ENCODE measurements at places on chromosomes 16 and 17.
A peak's percentile ranks its signal among the peaks of the same experiment; 100 is the strongest.

GRCh38 chr16:56771558-56772279, 41.8 kb downstream of the NUP93 start:
- no peak for DNase-seq

DNA sequence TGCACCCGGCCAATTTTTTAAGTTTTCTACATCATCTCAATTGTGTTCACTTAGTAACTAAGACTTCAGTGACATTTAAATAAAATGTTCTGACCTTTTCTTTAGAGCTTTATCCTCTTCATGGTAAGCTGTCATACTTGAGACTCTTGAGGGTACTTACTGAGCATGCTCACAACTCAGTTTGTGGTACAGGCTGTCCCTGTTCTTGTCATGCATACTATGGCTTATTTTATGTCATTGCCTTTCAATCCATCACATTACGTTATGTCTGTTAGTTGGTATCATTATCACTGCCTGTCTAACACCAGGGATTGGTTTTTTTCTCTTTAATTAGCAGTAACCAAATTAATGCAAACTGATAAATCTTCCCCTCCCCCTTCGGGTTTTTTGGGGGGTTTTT, 41.9 kb upstream of the RHBDL3 start:
- DNase-seq, result no peak

GRCh38 chr17:77494664-77495435, 354.1 kb downstream of the SEC14L1 start:
- peak; percentile 89 for DNase-seq

DNA sequence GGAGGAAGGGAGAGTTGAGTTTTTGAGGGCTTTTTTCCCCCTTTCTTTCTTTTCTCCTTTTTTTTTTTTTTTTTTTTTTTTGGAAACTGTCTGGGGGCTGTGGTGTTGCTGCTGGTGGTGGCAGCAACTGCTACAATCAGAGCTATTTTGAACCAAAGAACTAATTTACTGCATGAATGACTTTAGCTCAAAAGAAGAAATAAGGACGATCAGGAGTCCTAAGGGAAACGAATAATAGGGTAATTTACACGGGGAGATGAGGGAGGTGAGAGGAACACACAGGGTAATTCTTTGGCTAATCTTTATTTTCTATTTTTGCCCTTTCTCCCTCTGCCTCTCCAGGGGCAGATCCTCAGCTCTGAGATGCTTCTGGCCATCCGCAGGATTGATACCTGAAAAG, 119.8 kb downstream of the TMEM132E start:
- no peak for DNase-seq

DNA sequence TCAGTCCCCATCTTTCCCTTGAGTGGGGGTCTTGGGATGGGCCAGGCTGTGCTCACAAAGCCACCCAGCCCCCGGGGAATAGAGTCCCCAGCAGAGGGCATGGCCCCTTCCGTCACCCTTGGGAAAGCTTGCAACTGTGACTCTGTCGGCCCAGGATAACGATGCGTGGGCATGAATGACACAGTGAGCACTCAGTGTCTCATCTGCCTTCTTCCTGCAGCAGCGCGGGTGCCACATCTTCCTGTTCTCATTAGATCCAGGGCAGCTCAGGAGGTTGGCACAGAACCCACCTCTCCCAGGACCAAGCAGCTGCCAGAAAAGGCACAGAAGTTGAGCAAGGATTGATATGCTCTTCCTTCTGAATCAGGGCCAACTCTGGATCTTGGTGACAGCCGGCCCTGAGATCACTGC, 84.7 kb downstream of the MRC2 start:
- no peak for DNase-seq

GRCh38 chr17:61321344-61321743, 78.3 kb upstream of the TBX2 start:
- DNase-seq, result no peak

- DNase-seq, result no peak
Observed at GRCh38 chr16:58038219-58038641, 12.7 kb downstream of the MMP15 start.

DNA sequence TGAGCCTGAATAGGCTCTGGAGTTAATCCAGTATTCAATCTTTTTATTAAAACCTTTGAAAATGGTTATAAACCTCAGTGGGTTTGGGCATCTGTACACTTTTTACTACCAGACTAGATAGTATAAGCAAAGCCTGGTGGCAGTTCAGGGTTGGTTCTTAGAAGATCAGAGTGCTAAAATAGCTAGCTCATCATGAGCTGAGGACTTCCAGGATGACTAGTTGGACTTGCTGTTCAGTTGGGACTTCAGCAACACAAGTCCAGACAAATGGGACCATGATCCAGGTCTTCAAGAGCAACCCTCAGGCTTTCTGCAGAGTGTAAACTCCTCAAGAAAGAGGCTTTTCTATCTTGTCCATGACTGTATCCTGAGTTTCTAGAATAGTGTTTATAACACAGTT, 1.2 kb upstream of the ZNF19 start:
- no peak for DNase-seq

- DNase-seq, result no peak
Observed at GRCh38 chr17:33012522-33013033, 20.9 kb downstream of the SPACA3 start.

- DNase-seq, result no peak
Observed at GRCh38 chr16:71627731-71628181, 1.8 kb downstream of the MARVELD3 start.

DNA sequence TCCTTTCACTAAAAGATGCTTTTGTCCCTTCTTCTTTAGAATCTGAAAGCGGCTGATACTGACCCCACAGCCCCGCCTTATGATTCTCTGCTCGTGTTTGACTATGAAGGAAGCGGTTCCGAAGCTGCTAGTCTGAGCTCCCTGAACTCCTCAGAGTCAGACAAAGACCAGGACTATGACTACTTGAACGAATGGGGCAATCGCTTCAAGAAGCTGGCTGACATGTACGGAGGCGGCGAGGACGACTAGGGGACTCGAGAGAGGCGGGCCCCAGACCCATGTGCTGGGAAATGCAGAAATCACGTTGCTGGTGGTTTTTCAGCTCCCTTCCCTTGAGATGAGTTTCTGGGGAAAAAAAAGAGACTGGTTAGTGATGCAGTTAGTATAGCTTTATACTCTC, 10.1 kb upstream of the TANGO6 start:
- no peak for DNase-seq

DNA sequence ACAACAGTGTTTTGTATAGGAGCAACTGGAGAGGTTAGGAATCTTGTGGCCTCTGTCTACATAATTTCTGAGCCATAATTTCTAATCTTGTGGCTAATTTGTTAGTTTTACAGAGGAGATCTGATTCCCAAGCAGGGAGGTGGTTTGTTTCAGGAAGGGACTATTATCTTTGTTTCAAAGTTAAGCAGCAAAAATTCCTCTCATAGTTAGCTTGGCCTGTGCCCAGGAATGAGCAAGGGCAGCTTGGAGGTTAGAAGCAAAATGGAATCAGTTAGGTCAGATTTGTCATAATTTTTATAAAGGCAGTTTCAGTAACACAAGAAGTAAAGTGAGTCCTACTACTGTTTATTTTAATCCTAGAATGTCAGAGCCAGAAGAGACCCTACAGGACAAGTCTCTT, 2.0 kb upstream of the RDM1 start:
- DNase-seq, result no peak

DNA sequence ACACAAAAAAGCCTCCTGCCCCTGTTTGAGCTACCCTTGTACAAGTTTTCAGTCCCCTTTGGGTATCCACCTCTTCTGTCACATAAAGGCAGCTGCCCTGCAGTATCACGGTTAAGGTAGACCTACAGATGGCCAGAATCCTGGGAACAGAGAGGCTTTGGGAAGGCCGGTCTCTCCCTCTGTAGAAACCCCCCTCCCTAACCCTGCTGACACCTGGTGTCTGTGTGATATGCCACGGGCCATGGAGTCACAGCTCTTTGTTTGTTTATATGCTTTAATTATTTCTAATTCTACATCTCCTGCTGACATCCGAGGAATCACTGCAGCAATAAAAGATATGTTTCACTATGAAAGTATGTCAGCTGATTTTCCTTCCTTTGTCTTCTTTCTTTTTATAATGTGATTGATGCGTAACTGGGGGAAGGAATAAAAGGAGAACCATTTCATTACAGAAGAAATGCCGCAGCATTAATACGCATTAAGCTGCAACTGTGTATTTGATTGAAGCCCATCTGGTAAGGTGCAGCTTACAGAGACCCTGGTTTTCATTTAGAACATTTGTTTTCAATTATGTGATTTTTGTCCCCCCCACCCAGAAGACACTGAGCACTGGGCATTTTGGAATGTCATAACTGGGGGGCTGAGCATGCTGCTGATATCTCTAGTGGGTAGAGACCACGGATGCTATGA, 142.1 kb downstream of the SLC39A11 start:
- no peak for DNase-seq

DNA sequence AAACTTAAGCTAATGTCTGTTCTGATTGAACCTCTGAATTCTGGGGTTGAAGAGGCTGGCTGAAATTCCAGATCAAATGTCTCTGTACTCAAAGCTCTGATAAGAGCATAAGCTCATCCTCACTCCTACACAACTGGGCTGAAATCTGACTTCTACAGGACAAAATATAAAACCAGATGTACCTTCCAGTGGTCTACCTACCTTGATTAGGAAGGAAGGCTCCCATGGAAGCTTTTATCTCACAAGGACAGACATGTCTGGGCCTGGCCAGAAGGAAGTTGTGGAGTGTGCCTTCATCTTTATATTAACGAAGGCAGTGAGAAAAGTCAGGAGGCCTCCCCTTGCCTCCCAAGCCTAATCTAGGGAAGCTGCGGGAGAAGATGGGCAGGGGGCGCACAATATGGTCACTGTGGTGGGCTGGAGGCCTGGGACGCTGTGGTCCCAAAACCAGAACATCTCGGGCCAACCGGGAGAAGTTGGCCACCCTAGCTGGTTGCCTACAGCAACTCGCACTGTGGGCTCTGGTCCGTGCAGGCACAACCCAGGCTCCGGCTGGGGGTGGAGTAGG, 55.6 kb upstream of the LRRC37A3 start:
- DNase-seq, result no peak

- peak; percentile 40 for DNase-seq
Observed at GRCh38 chr17:44345454-44346026, 438 bp downstream of the GRN start.

DNA sequence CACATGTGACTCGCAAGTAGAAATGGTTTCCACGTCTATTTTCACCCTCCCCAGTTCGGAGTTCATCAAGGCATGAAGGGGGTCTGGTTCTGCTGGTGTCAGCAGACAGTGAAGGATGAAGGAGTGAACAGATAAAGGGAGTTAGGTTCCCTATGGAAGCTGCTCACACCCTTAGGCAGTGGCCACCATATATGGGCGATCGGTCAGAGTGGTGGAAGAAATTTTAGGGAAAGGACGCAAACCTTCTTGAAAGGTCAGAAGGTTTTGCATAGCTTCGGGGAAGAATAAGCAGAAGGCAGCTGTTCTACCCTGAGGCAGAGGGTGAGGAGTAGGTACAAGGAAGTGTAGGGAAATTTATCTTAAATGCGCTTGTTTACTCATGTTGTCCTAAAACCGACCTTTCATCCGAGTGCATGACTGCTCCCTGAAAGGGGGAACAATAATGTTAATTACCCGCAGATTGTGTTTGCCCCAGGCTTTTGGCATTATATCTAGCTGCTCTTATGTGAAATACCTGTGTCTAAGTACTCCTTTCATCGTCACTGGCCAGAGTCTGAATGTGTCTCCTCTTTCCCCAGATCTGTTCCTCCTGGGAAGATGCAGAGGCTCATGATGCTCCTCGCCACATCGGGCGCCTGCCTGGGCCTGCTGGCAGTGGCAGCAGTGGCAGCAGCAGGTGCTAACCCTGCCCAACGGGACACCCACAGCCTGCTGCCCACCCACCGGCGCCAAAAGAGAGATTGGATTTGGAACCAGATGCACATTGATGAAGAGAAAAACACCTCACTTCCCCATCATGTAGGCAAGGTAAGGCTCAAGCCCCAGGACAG, 12.5 kb downstream of the CDH5 start:
- DNase-seq, result no peak

DNA sequence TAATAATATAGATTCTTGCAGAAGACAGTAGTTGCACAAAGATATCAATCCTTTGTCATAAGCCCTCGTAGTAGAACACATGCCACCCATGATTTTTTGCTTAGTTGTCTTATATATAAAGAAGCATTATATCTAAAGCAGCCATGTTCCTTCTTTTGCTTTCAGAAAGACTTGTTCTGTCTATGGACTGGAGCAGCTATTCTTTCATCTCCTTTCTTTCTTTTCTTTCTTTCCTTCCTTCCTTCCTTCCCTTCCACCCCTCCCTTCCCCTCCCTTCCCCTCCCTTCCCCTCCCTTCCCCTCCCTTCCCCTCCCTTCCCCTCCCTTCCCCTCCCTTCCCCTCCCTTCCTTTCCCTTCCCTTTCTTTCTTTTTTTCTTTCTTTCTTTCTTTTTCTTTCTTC, 104.0 kb upstream of the HS3ST4 start:
- no peak for DNase-seq

DNA sequence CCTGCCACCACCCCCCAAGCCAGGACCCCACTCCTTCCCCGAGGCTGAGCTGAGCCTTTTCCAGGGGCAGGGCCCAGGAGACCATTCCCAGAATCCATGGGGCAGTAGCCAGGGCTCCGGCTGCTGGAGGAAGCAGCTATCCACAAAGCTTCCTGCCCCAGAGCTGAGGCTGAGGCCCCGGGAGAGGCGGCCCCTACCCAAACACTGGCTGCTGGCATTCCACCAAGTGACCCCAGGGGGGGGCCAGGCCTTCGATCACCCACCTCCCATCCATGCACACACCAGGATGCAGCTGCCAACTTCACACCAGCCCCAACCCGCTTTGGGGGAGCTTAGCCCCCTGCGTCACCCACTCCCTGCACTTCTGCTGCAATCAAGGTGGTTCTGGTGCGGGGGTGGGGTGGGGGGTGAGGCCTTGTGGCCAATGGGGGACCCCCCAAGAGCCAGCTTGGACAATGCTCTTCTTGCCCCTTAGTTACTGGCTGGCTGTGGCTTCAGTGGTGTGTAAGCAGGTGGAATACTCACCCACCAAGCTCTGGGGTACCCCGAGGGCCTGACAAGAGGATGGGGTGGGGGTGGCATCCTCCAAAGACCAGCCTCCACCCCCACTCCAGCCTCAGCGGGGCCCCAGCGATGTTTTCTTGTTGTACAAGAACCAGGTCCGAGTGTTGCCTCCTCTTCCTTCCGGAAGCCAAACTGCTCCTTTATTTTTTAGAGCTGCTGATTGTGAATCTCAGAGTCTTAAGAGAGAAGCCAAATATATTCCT, 16.8 kb downstream of the MYBBP1A start:
- DNase-seq, result no peak

GRCh38 chr17:17300624-17301568, 2.3 kb upstream of the NT5M start:
- peak; percentile 76 for DNase-seq

DNA sequence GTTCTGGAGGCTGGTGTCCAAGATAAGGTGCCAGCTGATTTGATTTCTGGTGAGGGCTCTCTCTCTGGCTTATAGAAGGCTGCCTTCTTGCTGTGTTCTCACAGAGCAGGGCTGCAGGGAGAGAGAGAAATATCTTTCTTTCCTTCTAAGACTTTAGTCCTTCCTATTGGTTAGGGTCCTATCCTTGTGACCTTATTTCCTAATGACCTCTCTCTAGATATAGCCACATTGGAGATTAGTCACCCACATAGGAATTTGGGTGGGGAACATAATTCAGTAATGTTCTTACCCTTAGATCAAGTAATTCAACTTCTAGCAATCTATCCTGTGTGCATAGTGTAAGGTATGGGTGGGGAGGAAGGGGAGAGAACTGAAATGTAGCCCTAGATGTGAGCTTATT, 18.0 kb upstream of the ABCA5 start:
- DNase-seq, result no peak

All from HEK293T (cell line).